ENCODE measurements at places on chromosomes 12 and 14.

- no peak for DNase-seq
Observed at GRCh38 chr14:103973354-103973753, 31.0 kb upstream of the RD3L start.

DNA sequence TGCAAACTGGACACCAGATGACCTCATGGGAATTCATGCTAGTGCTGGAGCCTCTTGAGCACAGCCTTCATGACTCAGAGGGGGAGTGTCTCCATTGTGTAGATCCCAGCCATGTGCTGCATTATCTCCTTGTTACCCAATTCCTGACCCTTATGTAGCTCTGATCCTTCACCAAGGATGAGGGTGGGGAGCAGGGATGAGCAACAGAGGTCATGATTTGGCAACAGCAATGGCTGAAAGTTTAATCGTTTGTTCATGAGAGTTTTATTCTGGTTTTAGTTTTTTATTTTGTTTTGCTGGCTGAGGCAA lies 9.5 kb upstream of the BDKRB1 start:
- peak; percentile 33 for DNase-seq

GRCh38 chr12:71767183-71767582 lies 12.5 kb downstream of the RAB21 start:
- no peak for DNase-seq

DNA sequence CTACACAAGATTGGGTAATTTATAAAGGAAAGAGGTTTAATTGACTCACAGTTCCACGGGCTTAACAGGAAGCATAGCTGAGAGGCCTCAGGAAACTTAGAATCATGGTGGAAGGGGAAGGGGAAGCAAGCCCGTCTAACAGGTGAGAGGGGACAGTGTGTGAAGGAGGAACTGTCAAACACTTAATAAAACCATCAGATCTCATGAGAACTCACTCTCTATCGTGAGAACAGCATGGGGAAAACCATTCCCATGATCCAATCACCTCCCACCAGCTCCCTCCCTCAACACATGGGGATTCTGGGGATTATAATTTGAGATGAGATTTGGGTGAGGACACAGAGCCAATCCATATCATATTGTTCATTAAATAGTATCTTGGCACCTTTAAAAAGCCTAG lies 56.1 kb downstream of the EPS8 start:
- no peak for DNase-seq

Data from MV-4-11 (cell line).